ENCODE measurements at places on chromosomes 2 and 18.

GRCh38 chr18:3451989-3452749 lies 2.2 kb downstream of the TGIF1 start:
- peak; percentile 81 for DNase-seq

- no peak for DNase-seq
These were observed 41.3 kb downstream of the LHCGR start for GRCh38 chr2:48714245-48714644.

- no peak for DNase-seq
These were observed 158.1 kb upstream of the SLC39A10 start for GRCh38 chr2:195498839-195499490.

DNA sequence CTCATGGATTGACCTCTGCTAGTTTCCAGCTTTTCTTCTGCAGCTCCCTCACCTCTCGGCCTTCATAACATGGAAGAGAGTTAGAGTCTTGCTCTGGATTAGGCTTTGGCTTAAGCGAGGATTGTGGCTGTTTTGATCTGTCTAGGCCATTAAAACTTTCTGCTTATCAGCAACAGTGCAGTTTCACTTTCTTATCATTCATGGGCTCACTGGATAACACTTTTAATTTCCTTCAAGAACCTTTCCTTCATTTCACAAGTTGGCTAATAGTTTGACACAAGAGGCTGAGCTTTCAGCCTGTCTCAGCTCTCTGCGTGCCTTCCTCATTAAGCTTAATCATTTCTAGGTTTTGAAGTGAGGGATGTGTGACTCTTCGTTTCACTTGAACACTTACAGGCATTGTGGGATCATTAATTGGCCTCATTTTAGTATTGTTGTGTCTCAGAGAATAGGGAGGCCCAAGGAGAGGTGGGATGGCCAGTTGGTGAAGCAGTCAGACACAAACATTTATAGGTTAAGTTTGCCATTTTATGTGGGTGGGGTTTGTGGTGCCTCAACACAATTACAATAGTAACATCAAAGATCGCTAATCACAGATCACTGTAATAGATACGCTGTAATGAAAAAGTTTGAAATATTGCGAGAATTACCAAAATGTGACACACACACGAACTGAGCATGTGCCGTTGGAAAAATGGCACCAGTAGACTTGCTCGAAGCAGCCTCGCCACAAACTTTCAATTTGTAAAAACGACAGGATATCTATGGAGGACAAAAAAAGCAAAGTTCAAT lies 129.3 kb downstream of the ZNF236 start:
- DNase-seq: no peak

DNA sequence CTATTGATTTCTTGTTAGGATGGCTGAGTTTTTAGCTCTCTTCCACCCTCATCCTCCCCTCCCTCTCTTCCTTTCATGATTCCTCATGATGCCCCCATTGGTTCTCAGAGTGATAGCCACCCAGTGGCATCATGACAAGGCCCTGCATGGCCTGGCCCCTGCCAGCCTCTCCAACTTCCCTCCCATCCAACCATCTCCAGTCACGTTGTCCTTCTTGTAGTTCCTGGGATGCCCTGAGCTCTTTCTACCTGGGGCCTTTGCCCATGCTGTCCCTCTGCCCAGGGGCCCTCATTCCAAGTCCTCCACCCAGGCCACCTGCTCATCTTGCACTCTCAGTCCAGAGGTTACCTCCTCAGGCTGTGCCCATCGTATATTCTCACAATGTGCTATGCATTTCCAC lies 247.5 kb downstream of the TFCP2L1 start:
- DNase-seq: no peak
